ENCODE measurements at places on chromosomes 7 and 10. TPM values are rescaled to one million over a fixed set of nuclear protein-coding genes. Genes with fewer than 3 reads are reported as not detected.
A peak's percentile ranks its signal among the peaks of the same experiment; 100 is the strongest.

Gene ADCY1
- 0.10 TPM for total RNA-seq

GRCh38 chr7:43385856-43386255 lies 197.1 kb upstream of the STK17A start:
- DNase-seq, result no peak

Gene AGAP6
- total RNA-seq, result 17.9 TPM

Gene TMEM139
- not detected for total RNA-seq

Gene MSMB
- total RNA-seq, result not detected

Gene AQP1
- not detected for total RNA-seq

Gene LIPF
- total RNA-seq, result not detected

Gene GDF2
- total RNA-seq, result not detected

DNA sequence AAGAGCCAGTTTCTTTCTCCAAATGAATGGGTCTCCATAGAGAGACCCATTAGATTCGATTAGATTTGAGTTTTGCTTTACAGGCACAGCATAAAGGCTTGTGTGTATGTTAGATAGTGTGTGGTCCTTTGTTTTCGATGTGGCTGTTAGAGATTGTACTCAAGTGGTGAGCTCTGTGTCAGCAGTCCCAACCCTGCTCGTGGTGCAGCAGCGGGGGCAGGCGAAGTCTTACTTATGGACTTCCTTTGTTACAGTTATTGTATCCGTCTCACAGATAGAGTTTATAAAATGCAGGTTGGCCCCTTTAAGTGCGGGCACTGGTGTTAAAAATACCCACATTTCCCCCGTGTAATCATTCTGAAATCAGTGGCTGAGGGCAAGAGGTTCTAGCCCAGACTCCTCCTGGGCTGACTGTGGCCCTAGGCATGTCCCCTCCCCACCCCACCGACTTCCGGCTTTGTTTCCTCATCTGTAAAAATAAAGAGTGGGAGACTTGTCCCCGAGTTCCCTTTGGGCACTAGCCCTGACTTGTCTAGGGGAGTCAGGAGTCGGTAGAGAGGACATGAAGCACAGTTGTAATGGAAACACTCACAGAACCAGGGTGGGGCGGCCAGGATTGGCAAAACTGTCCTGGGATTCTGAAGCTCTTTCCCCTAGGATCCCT lies 28.6 kb downstream of the MTURN start:
- DNase-seq, result peak; percentile 85

Gene NACAD
- total RNA-seq, result 1.1 TPM

DNA sequence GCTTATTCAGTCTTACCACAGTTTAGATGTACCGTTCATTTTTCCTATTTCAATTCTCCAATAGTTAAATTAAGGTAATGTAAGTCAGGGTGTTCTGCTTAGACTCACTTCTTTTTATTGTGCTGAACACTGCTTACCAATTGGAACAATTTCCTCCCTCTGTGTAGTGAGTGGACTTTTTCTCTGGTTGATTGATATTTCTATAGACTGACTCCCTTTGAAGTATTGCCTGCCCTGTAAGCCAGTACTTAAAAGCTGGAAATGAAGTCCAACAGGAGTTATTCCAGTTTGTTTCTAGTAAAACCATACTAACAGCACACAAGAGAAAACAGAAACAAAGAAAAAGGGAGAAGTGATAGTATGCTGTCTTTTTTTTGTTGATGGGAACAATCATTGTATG lies 1674.9 kb downstream of the REEP3 start:
- no peak for DNase-seq

GRCh38 chr7:21542891-21543527 lies at the start of gene DNAH11:
Gene DNAH11 (plus strand): TSS chr7:21543039. CDS start chr7:21543246, 207 bp downstream.
- no peak for DNase-seq
